Stimulated activated CD4-positive, alpha-beta T cell treated with anti-CD3 and anti-CD28 coated beads, Interleukin-4, amount 100 ng/mL, for 1 hour (primary cell): ENCODE measurements at places on chromosomes 7 and 10.

DNA sequence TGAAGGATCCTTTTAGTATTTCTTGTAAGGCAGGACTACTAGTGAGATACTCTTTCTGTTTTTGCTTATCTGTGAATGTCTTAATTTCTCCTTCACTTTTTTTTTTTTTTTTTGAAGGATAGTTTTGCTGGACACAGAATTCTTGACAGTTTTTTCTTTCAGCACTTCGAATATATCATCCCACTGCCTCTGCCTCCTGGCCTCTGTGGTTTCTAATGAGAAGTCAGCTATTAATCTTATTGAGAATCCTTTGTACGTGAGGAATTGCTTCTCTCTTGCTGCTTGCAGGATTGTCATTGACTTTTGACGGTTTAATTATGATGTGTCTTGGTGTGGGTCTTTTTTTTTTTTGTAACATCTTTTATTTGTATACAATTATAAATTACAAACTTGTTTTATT, 12.6 kb upstream of the WAC start:
- DNase-seq: no peak

DNA sequence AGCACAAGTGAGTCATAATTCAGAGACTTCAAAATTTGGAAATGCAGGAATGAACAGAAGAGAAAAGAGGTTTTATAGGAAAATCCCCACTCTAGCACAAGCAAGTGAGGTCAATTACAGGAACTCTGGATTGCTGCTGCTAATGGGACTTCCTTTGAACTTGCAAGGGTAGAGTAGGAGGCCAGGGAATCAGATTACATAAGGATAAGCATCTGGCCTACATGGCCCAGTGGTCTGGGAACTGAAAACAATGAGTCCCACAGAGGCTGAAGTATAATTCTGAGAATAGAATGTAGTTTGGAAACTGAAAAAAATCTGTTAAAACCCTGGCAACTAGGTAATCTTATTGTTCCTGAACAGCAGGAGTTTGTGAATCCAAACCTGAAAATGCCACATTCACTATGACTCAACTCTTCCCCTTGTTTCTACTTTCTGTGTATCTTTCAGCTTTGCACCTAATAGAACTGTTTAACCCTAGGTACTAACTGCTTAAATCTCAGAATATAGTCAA, 66.5 kb downstream of the CTNNA3 start:
- DNase-seq: no peak

DNA sequence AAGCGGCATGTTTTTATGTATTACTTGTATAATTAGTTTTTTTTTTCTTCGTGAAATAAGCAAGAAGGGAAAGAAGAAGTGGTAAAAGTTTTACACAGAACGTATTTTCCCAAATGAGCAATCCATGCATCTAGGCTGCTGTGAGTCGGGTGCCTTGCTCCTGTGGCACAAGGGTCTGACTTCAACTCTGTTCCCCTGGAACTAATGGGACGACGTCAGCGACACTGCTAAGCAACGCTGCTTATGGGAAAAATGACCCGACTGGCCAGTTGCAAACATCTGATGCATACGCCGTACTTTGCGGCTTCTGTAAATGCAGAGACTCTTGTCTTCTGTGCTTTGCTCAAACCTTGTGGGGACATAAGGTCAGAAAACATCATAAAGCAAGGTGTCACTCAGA, 66.3 kb downstream of the MPP7 start:
- DNase-seq: no peak

DNA sequence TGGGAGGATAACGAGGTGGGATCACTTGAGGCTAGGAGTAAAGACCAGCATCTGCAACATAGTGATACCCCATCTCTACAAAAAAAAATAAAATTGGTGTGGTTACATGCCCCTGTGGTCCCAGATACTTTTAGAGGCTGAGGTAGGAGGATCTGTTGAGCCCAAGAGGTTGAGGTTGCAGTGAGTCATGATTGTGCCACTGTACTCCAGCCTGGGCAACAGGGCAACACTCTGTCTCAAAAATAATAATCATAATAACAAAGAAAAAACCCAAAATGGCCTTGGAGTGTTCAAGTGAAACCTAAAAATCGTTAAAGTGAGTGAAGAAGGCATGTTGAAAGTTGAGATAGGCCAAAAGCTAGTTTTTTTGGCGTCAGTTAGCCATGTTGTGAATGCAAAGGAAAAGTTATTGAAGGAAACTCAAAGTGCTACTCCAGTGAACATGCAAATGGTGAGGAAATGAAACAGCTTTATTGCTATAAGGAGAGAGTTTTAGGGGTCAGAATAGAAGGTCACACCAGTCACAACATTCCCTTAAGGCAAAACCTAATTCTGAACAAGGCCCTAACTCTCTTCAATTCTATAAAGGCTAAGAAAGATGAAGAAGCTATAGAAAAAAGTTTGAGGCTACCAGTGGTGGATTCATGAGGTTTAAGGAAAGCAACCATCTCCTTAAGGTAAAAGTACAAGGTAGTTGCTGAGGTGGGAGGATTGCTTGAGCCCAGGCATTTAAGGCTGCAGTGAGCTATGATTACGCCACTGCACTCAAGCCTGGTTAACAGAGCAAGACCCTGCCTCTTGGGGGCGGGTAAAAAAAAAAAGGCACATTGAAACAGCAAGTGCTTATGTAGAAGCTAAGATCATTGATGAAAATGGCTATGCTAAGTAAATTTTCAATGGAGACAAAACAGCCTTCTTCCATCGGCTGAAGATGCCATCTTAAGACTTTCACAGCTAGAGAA, 45.4 kb upstream of the STOX1 start:
- DNase-seq: no peak

- DNase-seq: no peak
These were observed 598.6 kb downstream of the PARD3 start for GRCh38 chr10:34216348-34216945.
